Left lobe of liver (tissue), 2 donors: ENCODE measurements at places on chromosomes 2 and 18. TPM values are rescaled to one million over a fixed set of nuclear protein-coding genes. Genes with fewer than 3 reads are reported as not detected.

Gene FBXO36
- 1.1 TPM for total RNA-seq

Gene AGAP1
- total RNA-seq, result 10.5 TPM

Gene FSHR
- total RNA-seq, result not detected

Gene PXDN
- 9.4 TPM for total RNA-seq

Gene NCK2
- 6.3 TPM for total RNA-seq

Gene LYPD1
- 0.40 TPM for total RNA-seq

Gene CNDP1
- 66.3 TPM for total RNA-seq

Gene KIF1A
- 1.1 TPM for total RNA-seq

Gene CPO
- 0.38 TPM for total RNA-seq

Gene GALNT14
- total RNA-seq, result 0.55 TPM

Gene NEU4
- total RNA-seq, result 109 TPM

Gene TTC31
- 39.8 TPM for total RNA-seq

DNA sequence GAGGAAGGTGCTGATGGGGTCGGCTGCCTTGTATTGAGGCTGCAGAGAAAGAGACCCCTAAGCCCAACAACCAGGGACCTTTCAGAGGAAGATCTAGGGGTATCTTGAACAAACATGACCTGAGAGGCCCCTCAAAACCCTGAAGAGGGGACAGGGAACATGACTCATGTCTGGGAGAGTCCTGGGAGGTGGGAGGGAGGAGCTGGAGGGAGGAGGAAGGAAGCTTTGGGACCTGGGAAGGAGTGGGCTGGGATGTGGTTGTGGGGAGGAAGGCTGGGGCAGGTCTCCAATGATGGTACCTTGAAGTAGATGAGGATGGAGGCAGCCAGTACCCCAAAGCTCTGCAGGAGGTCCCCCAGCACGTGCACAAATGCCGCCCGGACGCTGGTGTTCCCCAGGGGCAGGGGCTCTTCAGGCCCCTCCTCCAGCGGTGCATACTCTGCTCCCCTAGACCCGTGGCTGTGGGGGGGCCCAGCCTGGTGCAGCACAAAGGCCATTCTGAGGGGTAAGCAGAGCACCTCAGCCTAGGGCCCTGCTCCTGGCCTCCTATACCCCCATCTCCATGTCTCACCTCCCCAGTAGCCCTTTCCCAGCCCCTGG, 5.9 kb downstream of the SLC30A3 start:
- DNase-seq, result no peak

DNA sequence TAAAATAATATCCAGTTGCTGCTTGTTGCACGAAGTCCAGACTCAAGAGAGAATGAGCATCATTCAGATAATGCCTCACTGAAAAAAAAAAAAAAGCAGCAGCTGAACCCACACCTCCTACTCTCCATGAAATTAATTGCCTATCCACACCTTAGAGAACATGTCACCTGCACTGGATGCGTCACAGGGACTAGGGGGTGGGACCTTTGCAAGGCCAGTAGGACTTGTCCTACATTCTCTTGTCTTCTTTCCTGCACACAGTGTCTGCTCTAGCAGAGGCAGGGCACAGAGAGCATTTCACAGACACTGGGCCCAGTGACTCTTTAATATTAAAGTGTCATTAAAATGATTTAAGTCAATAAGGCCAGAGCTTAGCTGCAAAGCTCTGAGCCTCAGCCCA, at the start of gene ABCA12:
Gene ABCA12 (minus strand): TSS at position 148 of the 400 bp plus-strand sequence. CDS start 418 bp downstream, outside the sequence.
- no peak for DNase-seq

DNA sequence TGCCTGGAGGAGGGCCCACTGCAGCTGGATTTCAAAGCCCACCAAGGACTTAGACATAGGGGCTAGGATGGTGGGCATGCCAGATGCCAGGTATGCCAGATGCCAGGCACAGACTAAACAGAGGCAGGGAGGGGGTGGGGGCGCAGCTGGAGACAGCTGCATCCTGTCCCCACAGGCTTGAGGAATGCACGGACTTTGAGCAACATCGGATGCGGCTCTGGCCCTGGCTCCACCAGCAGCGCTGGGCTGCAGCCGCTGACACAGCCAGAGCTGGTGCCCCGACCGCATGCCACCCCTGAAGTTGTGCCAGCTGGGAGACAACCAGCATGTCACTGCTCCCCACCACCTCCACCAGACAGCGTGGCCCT, 39.5 kb downstream of the AQP12A start:
- DNase-seq, result no peak

GRCh38 chr18:36775396-36775795, 53.4 kb downstream of the TPGS2 start:
- no peak for DNase-seq

DNA sequence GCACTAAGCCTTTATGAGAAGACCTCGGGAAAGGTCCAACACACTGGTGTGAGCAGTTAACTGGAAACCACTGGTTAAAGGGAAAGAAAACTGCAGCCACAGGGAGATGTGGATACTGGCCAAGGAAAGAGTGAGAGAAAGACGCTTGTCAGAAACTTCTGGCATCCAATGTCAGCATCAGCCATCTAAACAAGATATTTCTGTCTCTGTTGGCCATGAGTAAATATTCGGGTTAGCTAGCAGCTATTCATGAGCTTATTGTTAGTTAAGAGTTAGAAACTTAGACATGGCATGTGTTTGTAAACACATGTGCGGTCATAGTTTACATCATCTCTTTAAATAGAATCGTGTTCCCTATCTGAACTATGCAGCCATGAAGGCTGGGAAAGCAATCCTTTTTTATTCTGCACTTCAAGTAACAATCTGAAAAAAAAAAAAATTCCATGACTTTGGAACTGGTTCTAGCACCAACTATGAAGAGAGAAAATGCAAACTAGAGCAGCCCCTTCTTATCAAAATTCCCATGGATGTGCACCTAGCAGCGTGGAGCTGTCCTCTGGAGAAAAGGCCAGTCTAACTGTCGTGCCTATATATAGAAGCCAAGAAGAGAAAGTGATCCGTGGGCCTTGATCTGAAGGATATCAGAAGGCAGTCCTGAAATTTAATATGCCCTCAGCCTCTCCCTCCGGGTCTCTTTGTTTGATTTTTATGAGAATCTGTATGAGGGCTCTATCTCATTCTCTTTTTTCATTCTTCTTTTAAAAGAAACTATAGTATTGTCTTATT, 84.0 kb upstream of the RFX8 start:
- DNase-seq, result no peak

DNA sequence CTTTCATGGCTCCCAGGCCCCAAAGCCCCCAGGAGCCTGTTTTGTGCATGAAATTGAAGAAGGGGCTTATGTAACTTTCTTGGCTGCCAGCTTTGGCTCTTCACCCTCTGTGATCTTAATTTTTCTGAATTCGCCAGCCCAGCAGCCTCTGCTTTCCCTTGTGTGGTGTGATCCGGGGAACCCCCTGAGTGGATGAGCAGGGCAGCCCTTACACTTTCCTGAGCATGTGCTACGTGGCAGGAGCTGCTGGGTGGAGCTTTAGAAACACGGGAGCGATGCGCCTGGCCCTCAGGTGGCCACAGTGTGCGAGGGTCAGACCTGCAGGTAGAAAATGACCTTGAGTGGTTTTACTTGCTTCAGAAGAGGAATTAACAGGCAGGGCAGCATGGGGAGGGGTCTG, 76.4 kb upstream of the MCFD2 start:
- no peak for DNase-seq

DNA sequence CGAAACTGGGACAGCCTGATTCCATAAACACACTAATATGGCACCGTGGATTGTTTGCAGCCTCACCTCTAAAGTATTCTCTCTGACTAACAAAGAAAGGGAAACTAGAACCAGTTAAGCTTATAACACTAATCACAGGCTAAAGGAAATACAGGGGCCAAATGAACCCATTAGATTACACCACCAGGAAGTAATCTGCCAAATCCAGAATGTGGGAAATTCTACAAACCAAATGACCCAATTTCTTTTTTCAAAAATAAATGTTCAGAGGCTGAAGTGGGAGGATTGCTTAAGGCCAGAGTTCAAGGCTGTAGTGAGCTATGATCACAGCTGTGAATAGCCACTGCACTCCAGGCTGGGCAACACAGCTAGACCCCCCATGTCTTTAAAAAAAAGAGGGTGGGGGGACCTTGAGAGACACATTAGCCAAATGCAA, 1.5 kb upstream of the MPPE1 start:
- DNase-seq, result no peak

DNA sequence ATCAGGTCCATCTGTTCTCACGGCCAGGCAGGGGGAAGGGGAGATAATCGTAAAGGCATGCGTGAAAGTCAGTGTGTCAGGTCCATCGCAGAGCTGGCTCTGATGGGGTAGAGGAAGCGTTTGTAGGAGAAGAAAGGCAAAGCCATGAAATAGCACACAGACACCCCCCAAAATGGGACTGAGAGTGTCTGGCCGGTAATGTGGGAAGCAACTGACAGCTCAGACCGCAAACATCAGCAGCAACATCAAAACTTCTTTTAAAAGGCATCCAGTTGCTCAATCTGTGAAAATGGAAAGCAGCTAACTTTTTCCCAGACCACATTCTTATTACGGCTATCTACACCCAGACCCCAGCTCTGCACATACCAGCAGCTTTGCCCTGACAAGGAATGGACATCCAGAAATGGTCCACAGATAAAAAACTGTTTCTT, 232.6 kb downstream of the EN1 start:
- DNase-seq, result no peak

DNA sequence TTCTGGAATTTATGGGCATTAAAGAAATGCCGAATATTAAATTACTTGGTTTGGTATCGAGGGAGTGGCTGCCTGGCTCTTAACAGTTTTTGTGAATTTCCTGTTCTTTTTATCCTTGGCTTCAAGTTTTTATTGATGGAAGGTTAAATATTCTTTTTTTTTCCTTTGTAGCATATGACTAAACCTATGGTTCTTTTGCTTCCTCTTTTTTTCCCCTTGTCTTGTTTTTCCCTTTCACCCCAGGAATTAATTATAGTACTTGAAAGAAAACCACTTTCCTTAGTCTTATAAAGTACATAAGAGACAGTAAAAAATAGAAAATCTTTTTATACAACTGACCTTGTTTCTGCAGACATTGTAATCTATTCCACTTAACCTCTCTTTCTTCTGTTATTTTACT, 42.4 kb downstream of the MGAT5 start:
- DNase-seq, result no peak

- no peak for DNase-seq
These were observed 95.6 kb upstream of the CTDP1 start for GRCh38 chr18:79583984-79584401.

DNA sequence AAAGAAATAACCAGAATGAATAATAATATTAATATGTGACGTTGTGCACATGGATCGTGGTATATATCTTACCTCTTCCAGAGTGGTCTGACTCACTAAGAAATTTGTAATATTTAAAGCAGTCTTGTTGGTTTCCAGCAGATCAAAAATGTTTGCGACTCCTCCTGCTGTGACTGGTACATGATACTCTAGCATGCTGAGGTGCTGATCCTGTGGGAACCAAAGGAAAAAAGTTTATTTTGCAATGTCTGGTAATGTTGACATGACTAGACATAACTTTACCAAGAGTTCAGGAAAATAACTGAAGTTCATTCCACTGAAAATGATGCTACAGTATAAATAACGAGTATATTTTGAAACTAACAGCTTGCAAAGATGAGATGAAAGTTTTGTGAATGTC, 124.5 kb upstream of the BARD1 start:
- no peak for DNase-seq

DNA sequence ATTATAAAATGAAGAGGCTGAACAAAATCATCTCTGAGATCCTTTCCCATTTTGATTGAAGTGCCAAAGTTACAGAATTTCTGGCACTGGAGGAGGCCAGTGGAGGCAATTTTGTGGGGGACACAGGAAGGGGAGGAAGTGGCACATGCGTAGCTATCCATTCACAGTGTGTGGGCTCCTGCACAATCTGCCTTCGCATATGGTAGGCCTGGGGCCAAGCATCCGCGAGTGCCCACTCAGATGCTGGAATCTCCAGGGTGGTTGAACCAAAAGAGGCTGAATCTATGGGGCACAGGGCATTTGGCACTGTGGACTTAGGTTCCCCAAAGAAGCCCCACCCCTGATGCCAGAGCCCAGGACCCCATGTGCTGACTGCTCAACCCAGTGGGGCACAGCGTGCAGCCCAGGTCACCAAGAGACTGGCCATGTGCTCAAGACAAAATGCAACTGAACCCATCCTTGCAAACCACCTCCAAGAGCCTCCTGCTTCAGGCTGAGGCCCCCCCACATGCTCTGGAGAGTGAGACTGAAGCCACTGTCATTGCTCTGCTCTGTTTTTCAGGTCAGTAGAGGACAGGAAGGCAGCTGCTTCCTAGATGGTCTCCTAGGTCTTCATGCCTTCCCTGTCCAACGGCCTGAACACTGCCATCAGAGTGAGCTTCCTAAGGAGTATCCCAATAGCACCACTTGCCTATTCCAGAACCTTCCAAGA, 28.5 kb downstream of the ST8SIA5 start:
- DNase-seq, result no peak

DNA sequence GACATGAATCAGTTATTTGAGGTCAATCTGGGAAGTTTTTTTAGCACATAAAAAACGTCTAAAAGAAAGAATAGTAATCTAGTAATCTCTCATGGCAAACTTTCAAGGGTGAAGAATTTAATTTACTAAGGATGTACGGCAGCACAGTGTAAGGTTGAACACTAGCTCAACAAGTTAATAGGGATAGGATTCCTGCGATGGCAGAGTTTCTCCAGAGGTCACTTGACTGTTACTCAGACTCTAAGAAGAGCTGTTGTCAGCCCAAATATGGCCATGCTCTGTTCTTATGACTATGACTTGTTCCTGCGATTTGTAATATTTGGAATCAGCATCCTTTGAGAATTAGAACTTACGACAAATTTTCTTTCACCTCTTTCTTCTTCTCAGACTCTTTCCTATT, 553.3 kb upstream of the TNP1 start:
- no peak for DNase-seq

DNA sequence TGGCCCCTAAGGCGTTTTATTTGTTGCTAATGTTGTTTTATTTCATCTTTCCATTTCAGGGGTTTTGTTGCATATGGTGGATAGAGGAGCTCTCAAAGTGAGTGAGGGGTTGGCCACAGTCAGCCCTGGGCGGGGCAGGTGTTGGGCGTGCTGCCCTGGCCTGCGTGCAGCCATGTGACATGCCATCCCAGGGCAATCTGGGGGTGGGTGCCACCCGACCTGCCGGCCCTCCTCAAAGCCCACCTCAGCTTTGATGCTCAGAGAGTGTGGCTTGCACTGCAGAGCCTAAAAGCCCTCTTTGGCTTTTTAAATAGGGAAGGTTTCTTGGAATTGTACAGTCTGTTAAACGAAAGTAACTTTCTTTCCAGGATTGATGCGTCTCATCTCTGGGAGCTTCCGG, 18.4 kb downstream of the TSHZ1 start:
- no peak for DNase-seq

- DNase-seq, result no peak
These were observed 88.3 kb upstream of the LRATD1 start for GRCh38 chr2:14544247-14544646.

DNA sequence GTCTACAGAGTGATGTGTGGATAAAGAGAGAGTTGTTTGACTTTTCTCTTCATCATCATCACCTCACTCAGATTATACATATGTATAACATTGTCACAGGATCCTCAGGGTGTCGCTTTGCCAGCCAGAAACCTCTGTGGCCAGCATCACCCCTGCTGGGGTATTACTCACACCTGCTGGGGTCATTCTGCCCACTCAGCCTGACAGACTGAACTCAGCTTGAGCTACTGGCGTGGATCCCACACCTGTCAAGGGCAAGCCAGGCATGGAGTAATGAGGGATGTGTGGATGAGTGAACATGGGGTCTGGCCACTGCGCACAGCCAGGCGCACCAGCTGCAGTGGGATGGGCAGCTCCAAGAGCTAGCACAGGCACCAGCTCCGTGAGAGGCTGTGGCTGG, 870.6 kb downstream of the CBLN2 start:
- no peak for DNase-seq
